ENCODE measurements at places on chromosomes 1 and 21.

GRCh38 chr1:152770411-152770810, 4.5 kb upstream of the LCE1F start:
- no peak for DNase-seq

DNA sequence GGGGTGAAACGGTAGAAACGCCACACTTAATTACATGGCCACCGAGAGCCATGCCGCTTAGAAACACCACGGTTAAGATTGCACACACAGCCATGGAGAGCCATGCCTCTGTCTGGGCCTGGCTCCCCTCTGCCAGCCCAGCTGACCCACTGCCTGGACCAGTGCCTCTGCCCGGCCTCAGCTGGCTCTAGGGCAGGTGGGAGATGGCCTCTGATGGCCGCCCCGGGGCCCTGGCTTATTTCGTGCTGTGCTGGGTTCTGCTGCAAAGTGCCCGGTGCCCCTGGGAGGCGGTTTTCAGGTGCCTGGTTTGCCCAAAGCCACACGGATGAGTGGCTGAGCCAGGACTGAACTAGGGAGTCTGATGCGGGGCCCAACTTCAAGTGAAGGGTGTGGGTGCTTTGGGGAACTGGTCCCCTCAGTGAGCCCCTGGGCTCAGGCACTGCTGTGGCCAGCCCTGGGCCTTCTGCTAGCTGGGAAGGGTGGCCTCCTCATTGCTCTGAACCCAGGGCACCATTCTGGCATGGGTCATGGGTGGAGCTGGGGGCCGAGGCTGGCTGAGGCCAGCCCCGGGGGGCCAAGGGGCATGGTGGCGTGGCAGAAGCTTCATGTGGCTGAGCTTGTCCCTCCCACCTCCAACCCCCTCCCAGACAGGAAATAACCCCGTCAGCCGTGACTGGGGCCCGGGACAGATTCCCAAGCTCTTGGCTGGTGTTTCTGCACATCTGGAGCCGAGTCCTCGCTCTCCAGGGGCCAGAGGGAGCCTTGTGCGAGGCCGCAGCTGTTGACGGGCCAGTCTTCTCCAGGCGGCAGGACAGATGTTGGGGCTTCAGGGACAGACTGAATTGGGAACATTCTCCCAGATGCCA, 1.9 kb upstream of the GPR153 start:
- no peak for DNase-seq

DNA sequence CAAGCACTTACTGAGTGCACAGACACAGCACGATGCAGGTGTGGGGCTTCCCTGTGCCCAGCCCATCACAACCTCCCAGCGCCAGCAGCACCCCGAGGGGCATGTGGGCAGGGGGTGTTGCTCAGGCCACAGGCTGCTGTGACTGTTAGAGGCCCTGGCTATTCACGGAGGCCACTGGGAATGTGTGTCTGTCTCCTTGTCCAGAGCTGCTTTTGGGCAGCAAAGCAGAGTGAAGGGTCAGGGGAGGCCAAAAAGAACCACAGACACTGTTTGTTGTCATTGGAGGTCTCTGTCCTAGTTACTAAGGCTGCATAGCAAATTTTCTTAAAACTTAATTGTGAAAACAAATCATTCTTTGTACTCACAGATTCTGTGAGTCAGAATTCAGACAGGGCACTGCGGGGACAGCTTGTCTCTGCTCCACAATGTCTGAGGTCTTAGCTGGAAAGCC, 49.6 kb downstream of the TNFRSF8 start:
- no peak for DNase-seq

DNA sequence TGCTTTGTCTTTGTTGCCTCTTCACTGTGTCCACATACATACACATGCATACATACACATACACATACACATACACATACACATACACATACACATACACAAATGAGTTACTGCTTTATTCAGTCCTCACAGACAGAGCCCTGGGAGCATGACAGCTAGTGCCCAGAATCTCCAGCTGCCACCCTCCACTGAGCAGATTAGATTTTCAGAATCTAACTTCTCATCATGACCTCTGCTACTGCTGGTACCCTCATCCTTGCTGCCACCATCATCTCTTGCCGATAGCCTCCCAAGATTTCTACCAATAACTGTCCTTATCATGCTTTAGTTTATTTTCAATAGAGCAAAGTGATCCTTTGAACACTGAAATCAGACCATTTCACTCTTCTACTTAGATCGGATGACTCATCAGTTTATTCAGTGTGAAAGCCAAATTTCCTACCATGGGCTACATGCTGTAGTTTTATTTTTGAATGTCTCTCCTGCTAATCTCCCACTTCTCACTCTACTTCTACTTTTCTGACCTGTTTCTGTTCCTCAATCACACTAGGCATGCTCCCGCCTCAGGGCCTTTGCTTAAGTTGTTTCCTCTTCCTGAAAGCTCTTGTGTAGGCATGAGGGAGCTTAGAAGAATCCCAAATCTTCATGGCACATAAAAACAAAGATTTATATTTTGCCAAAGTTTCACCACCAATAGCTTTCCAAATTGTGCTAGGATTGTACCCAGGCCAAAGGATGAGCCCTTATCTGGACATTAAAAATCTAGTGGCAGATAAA, 43.0 kb downstream of the ATP6V1G3 start:
- DNase-seq: no peak

- no peak for DNase-seq
Observed at GRCh38 chr1:50261951-50262350, 153.2 kb downstream of the ELAVL4 start.

- no peak for DNase-seq
Observed at GRCh38 chr1:903721-904271, 19.9 kb upstream of the SAMD11 start.

DNA sequence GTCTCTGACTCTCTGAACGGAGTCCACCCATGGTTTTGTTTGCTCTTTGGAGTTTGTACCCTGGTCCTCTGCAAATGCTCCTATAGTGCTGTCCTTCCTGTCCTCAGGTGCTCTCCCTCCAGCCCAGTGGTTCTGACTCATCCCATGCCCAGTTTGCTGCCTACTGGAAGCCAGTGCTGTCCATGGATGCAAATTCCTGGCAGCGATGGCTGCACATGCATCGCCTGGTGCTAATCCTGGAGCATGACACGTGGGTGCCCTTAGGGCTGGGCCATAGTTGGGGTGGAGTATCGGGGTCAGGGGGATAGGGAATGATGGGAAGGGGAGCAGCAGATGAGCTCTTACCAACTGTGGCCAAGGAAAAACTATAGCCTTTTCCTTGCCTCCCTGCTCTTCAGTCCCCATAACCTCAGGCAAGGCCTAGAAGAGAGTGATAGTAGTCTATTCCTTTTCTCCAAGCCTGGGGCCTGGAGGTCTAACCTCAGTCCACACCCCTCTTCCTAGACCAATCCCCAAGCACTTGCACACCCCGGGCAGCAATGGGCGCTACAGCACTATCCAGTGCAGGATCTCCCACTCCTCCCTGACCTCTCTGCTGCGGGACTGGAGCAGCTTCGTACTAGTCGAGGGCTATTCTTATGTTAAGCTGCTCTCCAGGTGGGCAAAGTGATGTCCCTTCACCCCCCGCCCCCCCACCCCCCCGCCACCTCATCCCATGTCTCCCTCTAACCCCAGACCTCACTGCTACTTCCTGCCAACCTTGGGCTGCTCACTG, 31.6 kb downstream of the HYI start:
- no peak for DNase-seq

GRCh38 chr1:2055911-2056575, 5.8 kb downstream of the PRKCZ start:
- DNase-seq: no peak

- DNase-seq: no peak
Observed at GRCh38 chr1:221743416-221744208, 1.7 kb upstream of the DUSP10 start.

- no peak for DNase-seq
Observed at GRCh38 chr1:39816415-39817090, 27.9 kb upstream of the BMP8B start.

- no peak for DNase-seq
Observed at GRCh38 chr1:61299463-61299862, 217.1 kb downstream of the NFIA start.

DNA sequence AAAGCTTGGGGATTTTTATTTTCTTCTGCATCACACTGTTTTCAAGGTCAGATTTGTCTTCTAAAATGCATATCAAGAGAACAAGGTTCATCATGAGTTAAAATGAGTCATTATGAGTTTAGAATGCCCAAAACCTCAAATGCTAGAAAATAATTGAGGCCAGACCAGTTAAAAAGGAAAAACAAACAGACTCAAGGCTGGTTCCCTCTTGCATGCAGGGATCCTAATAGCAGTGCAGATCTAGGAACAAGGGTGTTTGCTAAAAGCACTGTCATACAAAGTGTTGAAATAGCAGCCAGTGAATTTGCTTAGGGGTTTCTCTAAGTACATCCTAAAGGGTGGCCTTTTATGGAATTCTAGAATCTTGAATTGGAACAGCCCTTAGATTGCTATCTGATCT, 15.3 kb downstream of the BEND5 start:
- DNase-seq: no peak

GRCh38 chr1:22045604-22046228, 6.8 kb upstream of the CDC42 start:
- no peak for DNase-seq

GRCh38 chr1:51313268-51313852, 17.0 kb downstream of the TTC39A start:
- DNase-seq: no peak

DNA sequence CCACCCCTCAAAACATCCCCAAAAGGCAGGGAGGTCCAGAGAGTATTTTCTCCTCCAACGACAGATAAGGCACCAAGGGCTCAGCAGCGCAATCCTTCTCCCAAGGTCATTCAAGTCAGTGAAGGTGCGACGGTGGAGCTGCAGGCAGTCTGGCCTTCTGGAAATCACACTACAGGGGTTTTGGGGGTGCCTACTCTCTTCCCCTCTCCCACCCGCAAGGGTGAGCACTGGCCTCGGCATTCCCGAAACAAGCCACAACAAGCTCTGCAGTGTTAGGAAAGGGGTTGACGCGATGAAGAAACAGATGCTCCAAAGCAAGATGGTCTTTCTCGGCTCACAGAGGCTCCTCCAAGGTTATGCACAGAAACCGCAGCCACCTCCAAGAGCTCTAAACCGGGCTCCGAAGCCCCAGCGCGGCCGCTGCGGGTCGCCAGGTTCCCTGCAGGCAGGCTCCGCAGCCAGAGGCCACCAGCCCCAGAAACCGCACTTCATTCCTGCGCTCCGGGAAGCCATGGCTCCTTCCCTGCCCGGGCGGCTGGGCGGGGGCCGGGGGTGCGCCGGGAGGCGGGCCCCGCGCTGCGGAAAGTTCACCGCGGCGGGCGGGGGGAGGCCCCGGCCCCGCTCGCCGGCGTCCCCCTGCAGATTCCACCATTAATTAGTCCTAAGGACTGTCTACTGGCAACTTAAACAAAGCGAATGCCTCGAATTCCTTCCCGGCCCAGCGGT, 1.1 kb downstream of the LUZP1 start:
- DNase-seq: peak; percentile 14

DNA sequence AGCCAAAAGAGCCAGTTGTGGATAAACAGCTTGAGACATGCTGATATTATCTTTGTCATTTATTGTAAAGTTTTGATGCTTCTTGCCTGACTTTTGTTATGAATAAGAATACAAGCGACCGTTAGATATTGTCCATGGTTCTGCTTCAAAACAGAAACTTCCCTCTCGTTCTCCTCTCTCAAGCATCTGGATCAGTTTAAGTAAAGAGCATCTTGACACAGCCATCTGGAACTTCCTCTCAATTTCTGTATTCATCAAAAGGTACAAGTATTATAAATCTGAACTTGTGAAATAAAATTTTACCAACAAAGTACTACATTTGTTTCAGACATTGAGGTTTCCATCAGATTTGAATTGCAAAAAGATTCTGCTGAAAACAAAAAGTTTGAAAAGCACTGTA, 36.4 kb upstream of the CLDN14 start:
- DNase-seq: no peak

DNA sequence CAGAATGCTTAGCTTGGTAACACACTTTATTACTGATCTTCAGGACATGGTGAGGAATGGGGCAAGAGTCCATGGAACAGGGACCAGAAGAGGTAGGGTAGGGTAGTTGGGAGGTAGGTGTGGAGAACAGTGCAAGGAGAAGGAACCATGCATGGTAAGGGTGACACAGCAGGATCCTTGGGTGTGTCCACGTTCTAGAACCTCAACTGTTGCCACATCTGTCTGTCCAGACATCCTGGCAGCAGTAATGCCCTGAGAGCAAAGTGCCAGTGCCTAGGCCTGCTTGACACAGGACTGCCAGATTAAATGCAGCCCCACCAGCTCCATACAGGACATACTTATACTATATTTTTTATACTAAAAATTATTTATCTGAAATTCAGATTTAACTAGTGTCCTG, 13.9 kb downstream of the DMAP1 start:
- no peak for DNase-seq

DNA sequence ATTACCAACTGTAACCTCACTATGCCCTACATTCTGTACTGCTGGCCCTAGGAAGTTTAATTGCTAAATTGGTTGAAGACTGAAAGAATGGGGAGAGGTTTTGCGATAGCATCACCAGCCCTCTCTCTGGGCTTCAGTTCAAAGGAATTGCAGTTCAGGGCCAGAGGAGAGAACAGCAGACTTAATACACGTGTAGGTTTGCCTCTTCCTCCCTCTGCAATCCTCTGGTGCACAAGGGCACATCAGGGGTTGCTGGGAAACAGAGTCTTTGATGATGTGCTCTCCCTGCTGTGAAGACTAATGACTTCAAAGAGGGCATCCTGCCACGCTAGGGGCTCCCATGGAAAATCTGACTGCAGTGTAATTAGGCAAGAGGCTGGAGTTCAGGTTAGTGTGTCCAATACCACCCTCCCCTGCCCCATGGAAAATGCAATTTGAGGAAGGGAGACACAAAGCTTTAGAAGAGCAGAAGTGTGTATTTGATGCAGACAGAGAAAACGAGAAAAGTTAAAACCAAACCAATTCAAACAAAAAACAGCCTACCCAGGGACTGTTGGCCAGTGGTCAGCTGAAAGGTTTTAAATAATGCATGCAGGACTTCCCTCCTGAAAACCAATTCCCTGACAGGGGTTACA, 167.9 kb downstream of the ASTN1 start:
- no peak for DNase-seq

- DNase-seq: no peak
Observed at GRCh38 chr1:56655991-56656613, 11.0 kb downstream of the PRKAA2 start.

- no peak for DNase-seq
Observed at GRCh38 chr1:222329493-222330045, 218.3 kb downstream of the HHIPL2 start.
